Inflammatory macrophage treated with lipopolysaccharide for 4 hours (primary cell): ENCODE measurements at places on chromosomes 13 and 19.

- no peak for DNase-seq
Observed at GRCh38 chr13:27921961-27922882, 2.4 kb downstream of the PDX1 start.

DNA sequence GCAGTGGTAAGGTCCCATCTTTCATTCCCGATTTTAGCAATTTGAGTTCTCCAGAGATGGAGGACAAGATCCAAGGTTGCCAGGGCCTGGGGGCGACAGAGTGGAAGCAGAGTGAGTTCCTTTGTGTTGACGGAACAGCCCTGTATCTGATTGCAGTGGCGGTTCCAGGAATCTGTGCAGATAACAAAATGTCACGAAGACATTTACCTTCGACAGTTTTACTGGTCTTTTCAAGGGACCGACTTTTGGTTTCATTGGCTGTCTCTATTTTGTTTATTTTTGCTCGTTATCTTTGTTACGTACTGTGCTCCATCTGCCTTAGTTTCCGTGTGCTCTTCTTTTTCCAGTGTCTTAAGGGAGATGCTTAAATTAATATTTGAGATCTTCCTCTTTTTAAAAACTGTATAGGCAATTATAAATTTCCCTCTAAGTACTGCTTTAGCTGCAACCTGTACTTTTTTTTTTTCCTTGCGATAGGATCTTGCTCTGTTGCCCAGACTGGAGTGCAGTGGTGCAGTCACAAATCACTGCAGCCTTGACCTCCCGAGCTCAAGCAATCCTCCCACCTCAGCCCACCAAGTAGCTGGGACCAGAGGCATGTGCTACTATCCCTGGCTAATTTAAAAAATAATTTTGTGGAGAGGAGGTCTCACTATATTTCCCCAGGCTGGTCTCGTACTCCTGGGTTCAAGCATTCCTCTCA, 23.2 kb downstream of the KDM4B start:
- no peak for DNase-seq

DNA sequence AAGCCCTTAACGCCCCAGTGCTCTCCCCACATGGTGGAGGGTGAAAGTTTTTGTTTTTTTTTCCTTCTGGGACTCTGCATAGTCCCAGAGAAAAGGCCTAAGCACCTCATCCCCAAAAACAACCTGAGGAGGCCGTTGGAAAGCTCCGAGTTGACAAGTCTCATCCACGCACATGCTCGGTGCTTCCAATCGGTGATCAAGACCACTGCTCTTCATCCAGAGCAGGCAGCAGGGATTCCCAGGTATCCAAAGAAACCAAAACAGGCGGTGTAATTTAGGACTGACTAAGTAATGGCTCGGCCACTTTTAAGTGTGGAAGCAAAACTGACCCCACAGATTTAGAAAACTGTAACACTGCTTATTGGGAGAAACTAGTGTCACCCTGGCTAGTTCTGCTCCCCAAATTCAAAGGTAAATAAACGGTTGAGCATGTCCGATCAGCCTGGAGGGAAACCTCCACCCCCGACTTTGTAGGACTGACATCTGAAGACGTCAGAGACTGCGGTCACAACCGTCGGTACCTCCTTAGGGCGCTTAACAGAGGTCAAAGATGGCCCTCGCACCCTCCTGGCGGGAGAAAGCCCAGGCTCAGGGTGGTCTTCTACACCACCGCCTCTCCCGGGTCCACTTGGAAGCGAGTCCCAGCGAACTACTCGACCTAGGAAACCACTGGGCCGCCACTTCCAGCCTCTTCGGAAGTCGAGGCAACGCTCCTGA, 997 bp upstream of the ZNF446 start:
- no peak for DNase-seq

GRCh38 chr19:38250821-38251563, 5.2 kb downstream of the PPP1R14A start:
- DNase-seq, result no peak
